ENCODE measurements at places on chromosomes 12 and 14. TPM values are rescaled to one million over a fixed set of nuclear protein-coding genes. Genes with fewer than 3 reads are reported as not detected.

DNA sequence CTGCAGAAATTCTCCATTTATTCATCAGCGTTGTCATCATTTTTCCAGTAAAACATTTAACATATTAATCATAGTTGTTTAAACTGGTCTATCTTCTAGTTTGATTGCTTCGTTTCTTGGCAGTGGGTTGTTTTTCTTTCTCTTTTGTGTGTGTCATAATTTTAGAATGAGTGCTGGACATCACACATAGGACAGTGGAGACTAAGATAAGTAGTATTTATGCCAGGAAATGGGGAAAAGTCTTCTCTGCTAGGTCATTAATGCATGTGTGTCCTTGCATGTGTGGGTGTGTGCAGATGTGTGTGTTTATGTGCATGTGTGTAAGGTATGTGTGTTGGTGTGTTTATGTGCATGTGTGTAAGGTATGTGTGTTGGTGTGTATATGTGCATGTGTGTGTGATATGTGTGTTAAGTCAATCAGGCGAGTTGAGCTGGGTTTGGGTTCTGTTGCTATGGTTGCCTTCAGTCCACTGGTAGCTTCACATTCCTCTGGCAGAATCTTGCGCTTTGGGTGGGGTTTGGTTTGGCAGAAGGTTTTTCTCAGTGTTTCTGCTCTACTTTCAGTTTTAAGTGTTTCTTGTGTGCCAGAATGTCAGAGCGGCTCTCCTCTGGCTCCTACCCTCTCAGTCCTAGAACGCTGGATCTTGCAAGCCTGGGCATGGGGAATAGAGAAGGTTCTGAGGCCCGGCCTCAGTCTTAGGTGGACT is 7.8 kb upstream of the ADGRD1 start:
- H3K27me3 ChIP-seq, result no peaks in the 10 kb centered on the region
- no peaks in the 10 kb centered on the region for H3K36me3 ChIP-seq
- H3K4me1 ChIP-seq, result peaks cover 9% of the 10 kb centered on the region
- peak overlapping the region; percentile 61 for H3K27ac ChIP-seq
- no peak for DNase-seq
- H3K4me3 ChIP-seq, result no peak overlapping the region

GRCh38 chr12:22881878-22882385 is 257.0 kb downstream of the ETNK1 start:
- H3K4me3 ChIP-seq, result no peak overlapping the region
- H3K4me1 ChIP-seq, result no peaks in the 10 kb centered on the region
- no peak for DNase-seq
- H3K36me3 ChIP-seq, result no peaks in the 10 kb centered on the region

DNA sequence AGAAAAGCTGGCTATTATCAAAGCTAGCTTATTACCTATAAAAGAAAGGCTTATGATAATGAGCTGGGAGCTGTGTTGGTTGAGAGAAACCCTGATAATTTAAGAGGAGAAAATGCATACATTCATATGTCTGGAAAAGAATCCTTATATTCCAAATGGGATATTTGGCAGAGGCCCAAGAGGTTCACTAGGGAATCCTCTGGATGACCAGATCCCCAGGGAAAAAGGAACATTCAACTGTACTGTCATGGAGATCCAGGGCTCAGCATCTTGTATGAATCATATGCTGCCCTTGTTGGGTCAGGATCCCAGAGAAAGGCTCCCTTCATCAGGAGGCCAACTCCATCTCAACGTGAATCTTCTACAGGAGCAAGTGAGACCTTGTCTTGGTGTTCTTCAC is 16.6 kb upstream of the FBXO34 start:
- H3K27me3 ChIP-seq, result no peaks in the 10 kb centered on the region
- no peaks in the 10 kb centered on the region for H3K36me3 ChIP-seq
- DNase-seq, result no peak
- H3K27ac ChIP-seq, result no peak overlapping the region

- H3K4me3 ChIP-seq, result no peak overlapping the region
- no peaks in the 10 kb centered on the region for H3K27me3 ChIP-seq
- no peak overlapping the region for H3K27ac ChIP-seq
- H3K36me3 ChIP-seq, result no peaks in the 10 kb centered on the region
Observed at GRCh38 chr12:32264961-32265360, 134.4 kb upstream of the FGD4 start.

GRCh38 chr14:67537736-67538135 is 4.6 kb downstream of the PLEKHH1 start:
- no peaks in the 10 kb centered on the region for H3K36me3 ChIP-seq
- peaks cover 8% of the 10 kb centered on the region for H3K27me3 ChIP-seq
- no peak for DNase-seq
- H3K27ac ChIP-seq, result no peak overlapping the region

- DNase-seq, result peak; percentile 59
- peaks cover 18% of the 10 kb centered on the region for H3K4me1 ChIP-seq
Observed at GRCh38 chr12:132140918-132141841, 2.9 kb downstream of the DDX51 start.

GRCh38 chr14:63652406-63652805 is 10.7 kb upstream of the WDR89 start:
- H3K4me3 ChIP-seq, result no peak overlapping the region
- no peaks in the 10 kb centered on the region for H3K27me3 ChIP-seq
- no peaks in the 10 kb centered on the region for H3K36me3 ChIP-seq
- H3K27ac ChIP-seq, result no peak overlapping the region
- no peak for DNase-seq

GRCh38 chr14:91867316-91867988 is at the start of gene TC2N:
Gene TC2N, minus strand, starts transcription at chr14:91867536. Its CDS starts 53,767 bp downstream, at chr14:91813769.
- peak within 1 kb of the TSS; percentile 35 for H3K4me3 ChIP-seq
- no peak for DNase-seq
- peak within 1 kb of the TSS; percentile 70 for H3K27ac ChIP-seq
- H3K27me3 ChIP-seq, result no peaks in the 10 kb centered on the region
- no peaks in the 10 kb centered on the region for H3K36me3 ChIP-seq

DNA sequence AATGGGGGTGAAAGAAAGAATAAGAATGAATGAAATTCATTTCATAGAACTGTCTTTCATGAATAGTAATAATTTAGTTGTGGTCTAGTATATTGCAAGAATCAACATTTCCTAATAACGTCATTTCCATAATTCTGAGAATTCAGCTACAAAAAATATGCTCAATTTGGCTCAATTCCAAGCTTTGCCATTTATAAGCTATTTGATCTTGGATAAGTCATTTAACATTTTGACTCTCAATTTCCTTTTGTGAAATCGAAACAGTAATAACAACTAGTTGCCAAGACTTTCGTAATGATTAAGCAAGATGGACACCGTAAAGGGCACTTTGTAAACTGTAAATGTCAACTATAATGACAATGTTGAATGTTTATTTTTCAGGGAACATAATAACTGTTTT is 18.1 kb downstream of the NOS1 start:
- H3K27me3 ChIP-seq, result peaks cover 4% of the 10 kb centered on the region
- no peaks in the 10 kb centered on the region for H3K4me1 ChIP-seq
- no peaks in the 10 kb centered on the region for H3K36me3 ChIP-seq
- H3K27ac ChIP-seq, result no peak overlapping the region
- no peak for DNase-seq

DNA sequence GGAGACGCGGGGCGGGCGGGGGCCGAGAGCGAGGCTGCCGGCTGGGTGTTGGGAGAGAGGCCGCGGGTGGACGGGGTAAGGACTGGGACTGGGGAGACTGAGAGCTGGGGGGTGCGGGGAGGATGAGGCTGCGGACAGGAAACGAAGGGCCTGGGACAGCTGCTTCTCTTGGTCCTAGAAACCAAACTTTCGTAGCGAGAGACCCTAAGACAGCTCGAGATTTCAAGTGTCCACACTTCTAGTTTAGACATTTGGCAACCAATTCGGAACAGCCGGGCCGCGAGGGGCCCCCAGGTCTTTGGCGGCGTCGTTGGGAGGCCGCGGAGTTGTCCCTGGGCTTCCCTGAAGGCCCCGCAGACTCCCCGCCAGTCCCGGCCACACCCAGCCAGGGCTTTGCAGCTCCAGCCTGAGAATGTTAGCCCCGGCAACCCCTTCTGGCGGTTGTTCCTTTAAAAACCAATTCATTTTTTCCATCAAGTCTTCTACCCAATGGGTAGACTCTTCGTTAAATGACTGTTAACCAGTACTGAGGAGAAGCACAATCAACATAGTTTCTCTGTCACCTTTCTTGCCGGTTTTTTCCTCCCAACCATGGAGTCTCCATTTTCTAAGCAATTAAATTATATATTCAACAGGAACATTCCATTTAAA is 11.5 kb downstream of the NKX2-1 start:
- H3K4me3 ChIP-seq, result peak overlapping the region; percentile 52
- H3K36me3 ChIP-seq, result no peaks in the 10 kb centered on the region
- peak; percentile 87 for DNase-seq

DNA sequence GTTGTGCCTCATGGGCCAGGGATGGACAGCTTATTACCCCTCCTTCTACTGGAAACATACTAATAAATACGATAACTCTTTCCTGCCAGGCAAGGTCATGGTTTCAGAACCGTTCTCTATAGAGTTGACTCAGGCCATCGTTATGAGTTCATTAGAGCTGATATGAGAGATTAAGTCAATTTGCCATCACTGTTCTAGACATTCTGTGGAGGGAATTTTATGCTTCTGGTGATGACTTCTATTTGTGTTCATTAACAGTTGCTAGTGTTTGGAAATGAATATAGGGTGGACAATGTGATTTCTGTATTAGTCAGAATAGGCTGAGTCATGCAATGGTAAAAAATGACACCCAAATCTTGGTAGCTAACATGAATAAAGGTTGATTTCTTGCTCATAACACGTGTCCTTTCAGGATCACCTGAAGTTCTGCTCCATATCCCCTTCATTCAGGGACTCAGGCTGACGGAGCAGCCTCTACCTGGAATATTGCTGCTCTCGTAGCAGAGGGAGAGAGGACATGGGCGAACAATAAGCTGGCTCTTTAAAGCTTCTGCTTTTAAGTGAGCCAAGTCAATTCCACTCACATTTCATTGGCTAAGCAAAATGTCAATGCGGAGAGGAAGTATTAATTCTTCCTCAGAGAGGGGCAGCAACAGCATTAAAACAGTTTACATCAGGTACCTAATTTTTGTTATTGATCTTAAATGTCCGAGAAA is 18.5 kb upstream of the TBPL2 start:
- no peak overlapping the region for H3K27ac ChIP-seq
- peaks cover 10% of the 10 kb centered on the region for H3K4me1 ChIP-seq
- DNase-seq, result no peak

DNA sequence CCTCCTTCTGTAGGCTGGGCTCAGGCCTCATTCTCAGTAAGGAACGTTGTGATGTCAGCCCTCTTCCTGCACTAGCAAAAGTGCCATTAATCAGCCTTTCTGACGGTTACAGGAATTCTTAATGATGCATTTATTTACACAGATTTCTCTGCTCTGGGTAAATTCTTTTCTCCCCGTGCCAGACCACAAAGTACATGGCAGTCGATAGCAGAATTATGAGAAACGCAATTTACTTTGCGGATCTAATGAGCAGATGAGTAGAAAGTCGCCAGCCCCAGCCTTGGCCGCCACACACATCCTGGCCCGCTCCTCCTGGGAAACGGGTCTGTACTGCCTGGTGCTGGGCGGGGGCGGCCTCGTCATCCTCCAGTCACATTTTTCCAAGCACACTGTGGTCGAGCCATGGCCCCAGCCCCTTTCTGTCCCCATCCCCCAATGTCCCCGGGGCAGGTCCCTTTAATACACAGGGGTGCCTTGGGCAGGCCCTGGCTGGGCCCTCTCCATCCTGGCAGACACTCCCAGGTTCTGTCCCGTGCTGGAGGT is 25.9 kb downstream of the NOC4L start:
- no peaks in the 10 kb centered on the region for H3K36me3 ChIP-seq
- H3K4me3 ChIP-seq, result no peak overlapping the region
- H3K4me1 ChIP-seq, result no peaks in the 10 kb centered on the region
- H3K27me3 ChIP-seq, result peaks cover 52% of the 10 kb centered on the region
- peak; percentile 60 for DNase-seq

- no peaks in the 10 kb centered on the region for H3K27me3 ChIP-seq
- no peaks in the 10 kb centered on the region for H3K4me1 ChIP-seq
- H3K4me3 ChIP-seq, result no peak overlapping the region
- no peak overlapping the region for H3K27ac ChIP-seq
- H3K36me3 ChIP-seq, result no peaks in the 10 kb centered on the region
Observed at GRCh38 chr14:36916668-36917067, 255.0 kb downstream of the PAX9 start.

DNA sequence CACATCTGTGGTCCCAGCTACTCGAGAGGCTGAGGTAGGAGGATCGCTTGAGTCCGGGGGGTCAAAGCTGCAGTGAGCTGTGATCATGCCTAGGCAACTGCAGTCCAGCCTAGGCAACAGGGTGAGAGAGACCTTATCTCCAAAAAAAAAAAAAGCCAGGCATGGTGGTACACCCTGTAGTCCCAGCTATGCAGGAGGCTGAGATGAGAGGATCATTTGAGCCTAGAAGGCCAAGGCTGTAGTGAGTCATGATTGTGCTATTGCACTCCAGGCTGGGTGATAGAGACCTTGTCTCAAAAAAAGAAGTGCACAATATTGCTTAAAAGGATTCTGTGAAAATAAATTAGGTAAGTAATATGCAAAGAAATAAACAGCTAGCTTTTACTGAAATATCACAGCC is 17.0 kb downstream of the NAA25 start:
- H3K27ac ChIP-seq, result no peak overlapping the region
- peaks cover 7% of the 10 kb centered on the region for H3K4me1 ChIP-seq
- H3K4me3 ChIP-seq, result no peak overlapping the region

GRCh38 chr14:74064426-74064825 is 19.8 kb downstream of the ALDH6A1 start:
- DNase-seq, result no peak
- H3K4me3 ChIP-seq, result no peak overlapping the region
- H3K36me3 ChIP-seq, result peaks cover 92% of the 10 kb centered on the region
- H3K4me1 ChIP-seq, result no peaks in the 10 kb centered on the region

- no peak overlapping the region for H3K4me3 ChIP-seq
- H3K27ac ChIP-seq, result no peak overlapping the region
- H3K4me1 ChIP-seq, result no peaks in the 10 kb centered on the region
- peaks cover 5% of the 10 kb centered on the region for H3K36me3 ChIP-seq
- no peaks in the 10 kb centered on the region for H3K27me3 ChIP-seq
- no peak for DNase-seq
Observed at GRCh38 chr12:26576266-26576665, 256.7 kb downstream of the ITPR2 start.

GRCh38 chr12:118332511-118332910 is 40.2 kb downstream of the TAOK3 start:
- H3K27ac ChIP-seq, result no peak overlapping the region
- H3K4me1 ChIP-seq, result peaks cover 40% of the 10 kb centered on the region
- H3K27me3 ChIP-seq, result no peaks in the 10 kb centered on the region
- no peak for DNase-seq

- H3K36me3 ChIP-seq, result no peaks in the 10 kb centered on the region
- DNase-seq, result no peak
- no peak overlapping the region for H3K4me3 ChIP-seq
- H3K4me1 ChIP-seq, result peaks cover 23% of the 10 kb centered on the region
Observed at GRCh38 chr14:56341766-56342493, 223.7 kb downstream of the PELI2 start.

The AGAP2 gene
- total RNA-seq, result 5.4 TPM

The ADCY4 gene
- total RNA-seq, result 54.5 TPM

The SEC23A gene
- total RNA-seq, result 61.0 TPM

The DLK1 gene
- not detected for total RNA-seq

The TTC6 gene
- 7.9 TPM for total RNA-seq
